ENCODE measurements at places on chromosomes 3 and 15.

- DNase-seq, result no peak
- H3K27me3 ChIP-seq, result no peaks in the 10 kb centered on the region
- H3K4me1 ChIP-seq, result no peaks in the 10 kb centered on the region
- no peaks in the 10 kb centered on the region for H3K36me3 ChIP-seq
- H3K4me3 ChIP-seq, result no peak overlapping the region
Measured at GRCh38 chr3:36823806-36824205, 59.5 kb upstream of the DCLK3 start.

DNA sequence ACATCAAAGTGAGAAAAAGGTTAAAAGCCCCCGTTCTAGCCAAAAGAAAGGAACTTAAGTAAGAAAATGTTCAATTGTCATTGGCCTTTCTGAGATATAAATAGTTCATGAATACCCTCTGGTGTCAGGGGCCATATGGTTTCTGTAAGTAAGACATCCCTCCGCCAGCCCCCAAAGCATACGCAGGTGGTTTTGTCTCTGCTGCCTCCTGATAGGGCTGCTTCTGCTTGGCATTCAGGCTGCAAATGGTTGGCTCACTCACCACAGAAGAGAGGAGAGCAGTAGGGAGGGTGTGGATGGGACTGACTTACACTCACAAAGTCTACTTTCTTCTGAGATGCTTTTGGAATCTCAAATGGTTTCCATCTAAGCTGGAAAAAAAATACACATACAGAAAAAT lies 29.8 kb downstream of the HGD start:
- no peaks in the 10 kb centered on the region for H3K27me3 ChIP-seq
- DNase-seq, result no peak
- H3K4me1 ChIP-seq, result no peaks in the 10 kb centered on the region
- H3K4me3 ChIP-seq, result no peak overlapping the region
- no peaks in the 10 kb centered on the region for H3K36me3 ChIP-seq

DNA sequence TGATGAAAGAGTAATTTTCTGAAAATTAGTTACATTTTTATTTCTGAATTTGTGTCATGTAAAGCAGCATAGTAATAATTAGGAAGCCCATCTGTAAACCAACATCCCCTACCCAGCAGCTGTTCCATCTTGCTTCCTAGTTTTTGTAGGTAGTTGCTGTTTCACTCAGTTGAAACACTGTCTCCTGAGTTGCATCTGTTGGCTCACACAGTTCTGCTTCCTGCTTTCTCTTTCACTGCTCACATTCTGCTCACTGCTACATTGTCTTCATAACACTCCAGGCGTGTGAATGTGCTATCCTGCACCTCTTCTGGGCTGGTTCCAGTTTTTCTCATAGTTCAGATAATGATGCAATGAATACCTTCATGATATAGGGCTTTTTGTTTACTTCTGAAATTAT lies 123.4 kb downstream of the EPHB1 start:
- no peak for DNase-seq
- H3K4me1 ChIP-seq, result peaks cover 9% of the 10 kb centered on the region

DNA sequence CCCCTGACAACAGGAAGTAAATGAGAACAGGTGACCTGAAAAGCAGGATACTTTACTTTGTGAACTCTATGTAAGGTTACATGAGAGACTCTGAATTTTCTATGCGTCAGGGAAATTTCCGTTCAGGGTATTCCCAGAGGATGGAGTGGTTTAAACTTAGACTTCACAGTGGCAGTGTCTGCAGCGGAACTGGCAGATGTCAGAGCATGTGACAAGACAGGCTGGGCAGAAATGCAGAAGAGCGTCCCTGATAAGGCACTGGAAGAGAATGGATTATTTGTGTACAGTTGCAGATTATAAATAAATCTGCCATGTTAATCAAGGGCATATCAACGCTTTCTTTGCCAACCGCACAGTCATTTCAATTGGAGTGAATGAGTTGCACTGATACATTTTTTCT lies 598.4 kb upstream of the ZNF717 start:
- H3K4me1 ChIP-seq, result no peaks in the 10 kb centered on the region
- no peak overlapping the region for H3K27ac ChIP-seq
- no peaks in the 10 kb centered on the region for H3K27me3 ChIP-seq
- no peak for DNase-seq

GRCh38 chr3:140499114-140499757 lies 178.6 kb upstream of the TRIM42 start:
- DNase-seq, result no peak
- no peaks in the 10 kb centered on the region for H3K4me1 ChIP-seq
- H3K27me3 ChIP-seq, result peaks cover 5% of the 10 kb centered on the region

- peaks cover 42% of the 10 kb centered on the region for H3K4me1 ChIP-seq
- no peak overlapping the region for H3K27ac ChIP-seq
- peaks cover 30% of the 10 kb centered on the region for H3K36me3 ChIP-seq
- H3K4me3 ChIP-seq, result no peak overlapping the region
Measured at GRCh38 chr15:84649706-84650105, 4.4 kb downstream of the WDR73 start.

DNA sequence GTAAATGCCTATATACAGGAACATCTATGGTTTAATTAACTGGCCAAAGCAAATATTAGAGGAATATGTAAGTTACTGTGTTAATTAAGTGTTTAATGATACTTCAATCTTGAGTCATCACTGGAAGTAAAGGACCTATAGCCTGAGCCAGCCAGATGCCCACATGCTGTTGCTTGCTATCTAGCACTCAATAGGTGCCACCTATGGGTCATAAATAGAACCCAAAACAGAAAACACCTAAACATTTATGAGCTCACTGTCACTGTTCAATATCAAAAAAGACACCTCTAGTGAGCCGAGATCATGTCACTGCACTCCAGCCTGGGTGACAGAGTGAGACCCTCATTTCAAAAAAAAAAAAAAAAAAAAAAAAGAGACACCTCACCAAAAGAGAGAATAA lies 48.4 kb upstream of the IP6K2 start:
- H3K27me3 ChIP-seq, result no peaks in the 10 kb centered on the region
- no peak overlapping the region for H3K27ac ChIP-seq
- H3K4me3 ChIP-seq, result no peak overlapping the region
- no peaks in the 10 kb centered on the region for H3K4me1 ChIP-seq

GRCh38 chr3:30948426-30948825 lies 54.0 kb upstream of the GADL1 start:
- H3K36me3 ChIP-seq, result peaks cover 2% of the 10 kb centered on the region
- H3K27me3 ChIP-seq, result no peaks in the 10 kb centered on the region
- no peak overlapping the region for H3K4me3 ChIP-seq
- H3K27ac ChIP-seq, result no peak overlapping the region

- peaks cover 62% of the 10 kb centered on the region for H3K27me3 ChIP-seq
- peak overlapping the region; percentile 59 for H3K27ac ChIP-seq
- peak overlapping the region; percentile 46 for H3K4me3 ChIP-seq
- peaks cover 71% of the 10 kb centered on the region for H3K4me1 ChIP-seq
- H3K36me3 ChIP-seq, result peaks cover 2% of the 10 kb centered on the region
Measured at GRCh38 chr15:70486451-70487386, 276.6 kb downstream of the UACA start.

GRCh38 chr3:15875016-15875689 lies 77.4 kb upstream of the ANKRD28 start:
- H3K4me3 ChIP-seq, result no peak overlapping the region
- H3K27ac ChIP-seq, result no peak overlapping the region
- H3K27me3 ChIP-seq, result no peaks in the 10 kb centered on the region
- peaks cover under 1% of the 10 kb centered on the region for H3K36me3 ChIP-seq

GRCh38 chr3:99809565-99809964 lies 8.1 kb upstream of the CMSS1 start:
- no peaks in the 10 kb centered on the region for H3K27me3 ChIP-seq
- H3K36me3 ChIP-seq, result peaks cover 6% of the 10 kb centered on the region
- H3K27ac ChIP-seq, result no peak overlapping the region

DNA sequence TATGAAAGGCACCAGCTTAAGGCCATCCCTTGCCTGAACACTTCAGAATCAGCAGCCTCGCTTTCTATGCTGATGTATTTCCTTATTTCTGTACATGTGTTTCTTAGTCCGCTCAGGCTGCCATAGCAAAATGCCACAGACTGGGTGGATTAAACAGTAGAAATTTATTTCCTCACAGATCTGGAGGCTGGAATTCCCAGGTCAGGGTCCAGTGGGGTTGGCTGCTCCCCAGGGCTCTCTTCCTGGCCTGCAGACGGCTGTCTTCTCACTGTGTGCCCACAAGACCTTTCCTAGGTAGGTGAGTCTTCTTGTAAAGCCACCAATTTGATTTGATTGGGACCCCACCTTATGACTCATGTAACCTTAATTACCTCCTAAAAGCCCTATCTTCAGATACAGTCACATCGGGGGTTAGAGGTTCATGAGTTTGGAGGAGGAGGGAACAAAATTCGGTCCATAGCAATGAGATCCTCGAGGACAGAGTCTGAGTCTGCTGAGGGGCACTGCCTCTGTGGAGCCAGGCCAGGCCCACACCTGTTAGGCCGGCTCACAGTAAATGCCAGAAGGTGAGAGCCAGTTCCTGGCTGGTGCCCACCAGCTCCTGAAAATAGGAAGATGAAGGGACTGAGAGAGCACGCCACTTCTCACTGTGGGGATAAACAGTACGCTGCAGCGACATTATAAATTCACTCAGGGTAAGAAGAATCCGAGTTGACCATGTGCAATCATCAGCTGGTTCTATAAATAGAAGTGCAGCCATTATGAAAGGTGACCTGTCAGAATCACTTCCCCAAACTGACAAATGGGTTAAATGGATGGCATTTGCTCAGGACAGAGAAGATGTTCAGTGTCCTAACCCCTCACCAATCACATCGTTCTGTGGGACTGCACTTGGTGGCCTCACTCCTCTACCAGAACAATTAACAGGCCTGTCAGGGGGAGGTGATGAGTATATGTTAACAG lies 41.1 kb downstream of the CTXND1 start:
- no peaks in the 10 kb centered on the region for H3K36me3 ChIP-seq
- no peak for DNase-seq
- H3K27me3 ChIP-seq, result peaks cover 36% of the 10 kb centered on the region
- no peaks in the 10 kb centered on the region for H3K4me1 ChIP-seq

DNA sequence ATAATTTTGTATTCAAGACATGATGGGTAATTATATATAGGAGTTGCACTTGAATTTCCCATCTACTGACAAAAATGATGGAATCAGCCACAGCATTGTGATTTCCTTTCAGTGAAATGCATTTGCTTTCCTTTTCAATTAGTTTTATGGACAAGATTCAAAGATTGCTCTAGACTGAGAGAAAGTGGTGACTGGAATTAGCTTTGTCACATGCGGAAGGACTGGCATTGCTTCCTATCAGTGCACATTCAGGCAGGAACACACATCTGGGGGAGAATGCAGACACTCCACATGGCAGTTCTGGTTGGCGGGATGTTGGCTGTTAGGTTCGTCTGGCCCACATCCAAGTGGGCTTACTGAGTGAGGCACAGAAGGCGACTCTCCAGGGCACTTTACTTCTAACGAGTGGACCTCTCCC lies 399.3 kb upstream of the RGMA start:
- H3K27ac ChIP-seq, result no peak overlapping the region
- no peaks in the 10 kb centered on the region for H3K36me3 ChIP-seq
- no peaks in the 10 kb centered on the region for H3K27me3 ChIP-seq
- no peak for DNase-seq

DNA sequence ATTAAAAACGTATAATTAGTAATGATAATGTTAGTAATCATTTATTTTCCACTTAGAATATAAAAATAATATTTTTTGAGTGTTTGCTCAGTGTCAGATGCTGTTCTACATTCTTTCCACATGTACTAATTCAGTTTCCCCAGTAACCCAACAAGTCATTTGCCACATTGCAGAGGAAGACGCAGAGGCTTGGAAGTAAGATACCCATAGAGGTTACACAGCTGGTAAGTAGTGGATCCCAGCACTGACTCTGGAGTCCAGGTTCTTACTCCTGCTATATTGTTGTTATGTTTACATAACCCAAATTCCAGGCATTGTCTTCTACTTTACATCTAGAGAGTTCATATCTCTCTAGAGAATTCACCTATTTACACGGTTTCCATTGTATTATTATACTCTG lies 48.2 kb upstream of the MYO5C start:
- H3K27me3 ChIP-seq, result no peaks in the 10 kb centered on the region
- peak overlapping the region; percentile 12 for H3K27ac ChIP-seq
- no peak for DNase-seq
- H3K4me3 ChIP-seq, result no peak overlapping the region
- no peaks in the 10 kb centered on the region for H3K4me1 ChIP-seq

GRCh38 chr3:99402755-99403154 lies 235.6 kb upstream of the COL8A1 start:
- no peak for DNase-seq
- no peaks in the 10 kb centered on the region for H3K4me1 ChIP-seq
- no peak overlapping the region for H3K4me3 ChIP-seq

DNA sequence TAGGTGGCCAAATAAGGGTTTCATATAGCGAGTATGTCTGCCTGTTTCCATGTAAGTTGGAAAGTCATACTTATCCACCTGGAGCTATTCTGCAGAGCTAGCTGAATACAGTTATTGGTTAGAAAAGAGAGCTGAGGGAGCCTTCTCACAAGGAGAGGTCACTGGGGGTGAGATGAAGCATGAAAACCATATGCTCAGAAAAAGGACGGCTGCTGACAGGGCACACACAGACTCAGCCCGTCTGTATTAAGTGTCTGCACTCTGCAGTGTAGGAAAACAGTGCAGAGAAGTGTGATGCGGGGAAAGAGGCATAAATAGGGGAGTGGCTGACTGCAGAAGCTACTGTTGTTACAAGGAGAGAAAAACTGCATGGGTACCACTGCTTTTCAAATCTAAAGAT lies 58.2 kb downstream of the C3orf70 start:
- no peak overlapping the region for H3K4me3 ChIP-seq
- no peaks in the 10 kb centered on the region for H3K4me1 ChIP-seq
- H3K27me3 ChIP-seq, result peaks cover 9% of the 10 kb centered on the region
- H3K36me3 ChIP-seq, result no peaks in the 10 kb centered on the region
- no peak for DNase-seq

DNA sequence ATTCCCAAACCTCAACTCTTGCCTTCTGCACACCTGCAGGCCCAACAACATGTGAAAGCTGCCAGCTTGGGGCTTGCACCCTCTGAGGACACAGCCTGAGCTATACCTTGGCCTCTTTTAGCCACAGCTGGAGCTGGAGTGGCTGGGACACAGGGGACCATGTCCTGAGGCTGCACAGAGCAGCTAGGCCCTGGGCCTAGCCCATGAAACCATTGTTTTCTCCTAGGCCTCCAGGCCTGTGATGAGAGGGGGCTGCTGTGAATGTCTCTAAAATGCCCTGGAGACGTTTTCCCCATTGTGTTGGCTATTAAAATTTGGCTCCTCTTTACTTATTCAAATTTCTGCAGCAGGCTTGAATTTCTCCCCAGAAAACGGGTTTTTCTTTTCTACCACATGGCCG lies 7.2 kb downstream of the ZKSCAN7 start:
- no peak overlapping the region for H3K4me3 ChIP-seq
- DNase-seq, result no peak
- no peak overlapping the region for H3K27ac ChIP-seq
- H3K36me3 ChIP-seq, result peaks cover 26% of the 10 kb centered on the region

DNA sequence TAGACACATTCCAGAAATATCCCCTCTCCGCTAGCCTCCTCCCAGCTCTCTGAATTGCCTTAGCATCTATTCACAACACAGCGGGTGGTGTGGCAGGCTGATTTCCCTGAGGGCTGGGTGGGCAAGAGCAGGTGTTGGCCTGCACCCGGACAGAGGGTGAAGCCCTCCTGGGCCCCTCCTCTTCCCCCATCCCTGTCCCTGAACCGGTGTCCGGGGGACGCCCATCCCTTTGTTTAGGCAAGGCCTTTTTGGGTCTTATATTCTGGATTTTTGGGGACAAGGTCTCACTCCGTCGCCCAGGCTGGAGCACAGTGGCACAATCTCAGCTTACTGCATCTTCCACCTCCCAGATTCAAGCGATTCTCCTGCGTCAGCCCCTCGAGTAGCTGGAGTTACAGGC lies 55.2 kb upstream of the KLHL25 start:
- H3K27ac ChIP-seq, result no peak overlapping the region
- peaks cover 23% of the 10 kb centered on the region for H3K27me3 ChIP-seq
- no peak for DNase-seq

- no peaks in the 10 kb centered on the region for H3K36me3 ChIP-seq
- H3K27me3 ChIP-seq, result no peaks in the 10 kb centered on the region
- no peak overlapping the region for H3K4me3 ChIP-seq
- no peak overlapping the region for H3K27ac ChIP-seq
- H3K4me1 ChIP-seq, result no peaks in the 10 kb centered on the region
Measured at GRCh38 chr3:185089343-185089742, 63.5 kb downstream of the C3orf70 start.
